Activated T-cell treated with anti-CD3 and anti-CD28 coated beads for 4 hours (primary cell): ENCODE measurements at places on chromosomes 13 and 19.

DNA sequence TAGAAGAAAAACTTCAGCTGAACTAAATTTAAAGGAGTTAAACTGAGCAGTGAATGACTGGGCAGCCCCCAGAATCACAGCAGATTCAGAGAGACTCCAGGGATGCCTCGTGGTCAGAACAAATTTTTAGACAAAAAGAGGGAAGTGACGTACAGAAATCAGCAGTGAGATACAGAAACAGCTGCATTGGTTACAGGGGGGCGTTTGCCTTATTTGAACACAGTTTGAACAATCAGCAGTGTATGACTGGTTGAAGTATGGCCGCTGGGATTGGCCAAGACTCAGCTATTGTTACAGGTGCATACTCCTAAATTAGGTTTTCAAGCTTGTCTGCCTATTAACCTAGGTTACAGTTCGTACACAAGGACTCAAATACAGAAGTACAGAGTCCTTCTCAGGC, 2.2 kb upstream of the SPRYD7 start:
- no peak for DNase-seq

DNA sequence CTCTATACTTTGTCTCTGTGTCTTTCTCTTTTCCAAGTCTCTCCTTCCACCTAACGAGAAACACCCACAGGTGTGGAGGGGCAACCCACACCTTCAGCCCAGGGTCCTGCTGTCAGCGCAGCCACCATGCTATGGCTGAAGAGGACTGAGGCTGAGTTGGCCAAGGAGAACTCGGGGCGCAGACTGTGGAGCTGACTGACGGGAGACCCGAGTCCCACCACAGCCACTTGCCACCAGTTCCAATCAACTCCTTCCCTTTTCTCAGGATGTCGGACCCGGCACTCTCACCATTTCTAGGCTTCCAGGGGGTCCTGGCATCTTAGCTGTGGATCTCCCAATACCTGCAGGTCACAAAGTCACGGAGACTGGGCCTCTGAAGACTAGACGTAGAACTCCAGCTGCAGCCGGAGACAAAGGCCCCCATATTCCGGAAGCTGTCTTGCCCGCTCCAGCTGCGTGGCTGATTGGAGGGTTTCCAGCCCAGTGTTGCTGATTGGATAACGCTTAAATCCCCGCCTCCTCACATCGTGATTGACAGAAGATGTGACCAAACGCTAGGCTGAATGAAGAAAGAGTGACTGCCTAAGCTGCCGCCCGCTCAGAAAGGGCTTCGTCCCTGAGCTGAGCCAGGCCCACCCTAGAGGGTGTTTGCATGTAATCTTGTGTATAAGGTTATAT, 63.6 kb downstream of the ZNF429 start:
- DNase-seq = peak; percentile 89

DNA sequence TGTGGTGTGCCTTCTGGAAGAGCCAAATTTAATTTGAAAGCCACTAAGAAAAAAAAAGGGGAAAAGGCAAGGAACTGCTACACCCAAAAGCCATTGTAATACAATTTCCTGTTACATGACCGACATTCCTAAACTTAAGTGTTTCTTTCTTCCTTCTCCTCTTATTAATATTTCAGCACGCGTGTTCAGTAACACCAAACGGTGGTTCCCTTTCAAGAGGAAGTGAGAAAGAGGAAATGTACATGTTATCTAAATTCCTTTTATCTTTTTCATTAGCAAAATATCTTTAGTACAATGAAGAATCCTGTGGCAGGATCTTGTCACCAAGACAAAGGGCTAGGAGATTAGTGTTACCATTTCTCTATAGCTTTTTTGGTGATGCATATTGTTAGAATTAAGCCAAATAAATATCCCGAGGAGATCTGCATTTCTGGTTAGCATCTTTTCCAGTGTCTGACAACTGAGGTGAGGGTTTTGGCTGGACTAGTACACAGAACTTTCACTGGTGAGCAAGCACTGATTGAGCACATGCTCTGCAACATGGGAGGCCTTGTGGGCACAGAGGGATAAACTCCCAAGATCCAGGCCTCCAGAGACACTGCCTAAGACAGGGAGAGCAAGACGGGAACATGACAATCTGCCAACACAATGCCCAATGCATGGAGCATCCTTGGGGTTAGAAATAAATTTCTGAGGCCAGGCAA, 22.1 kb downstream of the LATS2 start:
- DNase-seq = no peak

DNA sequence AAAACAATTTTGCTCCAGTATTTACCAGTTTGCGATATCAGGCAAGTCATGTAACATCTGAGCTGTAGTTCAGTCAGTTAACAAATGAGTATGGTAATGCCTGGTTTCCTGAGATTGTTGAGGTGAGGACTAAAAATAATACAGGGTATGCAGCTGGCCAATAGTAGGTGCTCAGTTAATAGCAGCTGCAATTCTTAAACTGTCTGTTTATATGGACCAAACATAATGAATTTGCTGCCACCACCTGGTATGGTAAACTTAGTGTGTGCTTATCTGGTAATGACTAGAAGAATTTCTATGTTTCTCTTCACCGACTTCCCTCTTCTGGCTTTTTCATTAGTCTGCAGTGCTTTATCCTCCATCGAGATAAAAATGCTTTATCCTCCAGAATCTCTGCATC, 9.1 kb downstream of the ZMYM2 start:
- no peak for DNase-seq

DNA sequence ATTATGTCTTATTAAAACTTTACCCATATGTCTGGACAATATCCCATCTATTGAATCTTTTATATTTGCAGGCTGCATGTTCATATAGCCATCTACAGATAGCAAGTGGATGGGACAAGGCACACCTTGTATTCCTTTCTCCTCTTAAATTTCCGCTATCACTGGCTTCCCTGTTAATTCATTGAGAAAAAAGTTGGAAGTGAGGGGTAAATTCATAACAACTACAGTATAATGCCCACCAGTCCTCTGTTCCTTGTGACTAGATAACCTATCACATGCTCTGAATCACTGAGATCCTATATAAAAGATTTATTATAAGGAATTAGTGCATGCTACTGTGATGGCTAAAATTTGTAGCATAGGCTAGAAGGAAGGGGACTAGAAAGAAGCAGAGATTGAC, 1005.8 kb upstream of the ATXN8OS start:
- no peak for DNase-seq

GRCh38 chr19:2587001-2587719, 111.2 kb downstream of the GADD45B start:
- no peak for DNase-seq

- DNase-seq = no peak
Measured at GRCh38 chr13:51311957-51312520, 27.5 kb upstream of the SERPINE3 start.

GRCh38 chr19:39046037-39046821, 13.9 kb upstream of the FBXO27 start:
- DNase-seq = no peak

- no peak for DNase-seq
Measured at GRCh38 chr13:95235199-95235756, 66.0 kb downstream of the ABCC4 start.

- no peak for DNase-seq
Measured at GRCh38 chr19:43799502-43800142, 2.6 kb downstream of the LYPD5 start.

GRCh38 chr13:99051768-99052455, 74.0 kb upstream of the DOCK9 start:
- DNase-seq = no peak

GRCh38 chr13:23547000-23547590, 23.1 kb upstream of the TNFRSF19 start:
- DNase-seq = no peak

- peak; percentile 85 for DNase-seq
Measured at GRCh38 chr19:7681340-7682174, 924 bp downstream of the TRAPPC5 start.

GRCh38 chr13:73549717-73550116, 490.9 kb downstream of the KLF5 start:
- no peak for DNase-seq

- DNase-seq = no peak
Measured at GRCh38 chr19:49840736-49841249, 10.2 kb upstream of the PTOV1 start.

DNA sequence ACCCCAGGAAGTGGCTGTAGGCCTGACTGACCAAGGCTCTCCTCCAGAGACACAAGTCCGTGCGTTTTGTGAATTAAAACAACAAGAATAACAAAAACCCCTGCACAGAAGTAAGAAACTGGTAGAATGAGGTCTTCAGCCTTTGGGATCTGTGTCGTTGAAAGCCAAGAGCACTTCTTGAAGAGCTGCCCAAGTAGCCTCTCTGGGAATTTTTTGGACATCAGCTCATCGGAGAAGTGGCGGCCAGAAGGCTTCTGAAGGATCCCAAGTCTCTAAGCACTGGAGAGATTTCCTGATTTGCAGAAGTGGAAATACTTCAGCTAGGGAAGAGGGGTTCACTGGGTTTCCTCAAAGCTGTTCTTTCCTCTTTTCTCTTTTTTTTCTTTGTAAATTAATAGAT, 100.4 kb upstream of the ZNF536 start:
- DNase-seq = no peak

- DNase-seq = no peak
Measured at GRCh38 chr13:102495663-102496062, 93.8 kb upstream of the FGF14 start.

DNA sequence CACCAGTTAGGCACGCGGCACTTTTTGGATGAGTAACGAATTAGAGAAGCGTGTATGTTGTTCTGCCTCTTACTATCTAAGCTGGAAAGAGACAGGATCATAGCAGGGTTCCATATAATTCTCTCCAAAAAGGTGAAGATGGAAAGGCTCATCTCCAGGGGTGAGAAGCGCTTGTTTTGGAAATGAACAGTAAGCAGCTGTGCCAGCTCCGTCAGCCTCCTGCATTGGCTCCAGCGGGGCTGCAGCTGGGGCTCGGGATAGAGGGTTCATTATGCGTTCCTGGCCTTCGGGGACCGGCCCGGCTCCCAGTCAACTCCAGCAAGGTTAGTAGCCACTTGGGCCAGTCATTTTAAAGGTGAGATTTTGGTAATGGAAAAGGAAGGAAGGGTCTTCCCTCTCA, 155.5 kb downstream of the COL4A1 start:
- DNase-seq = no peak

GRCh38 chr19:1407528-1408299, at the start of gene DAZAP1:
DAZAP1 (plus strand) TSS chr19:1407586; CDS start chr19:1407774, 188 bp downstream.
- no peak for DNase-seq

DNA sequence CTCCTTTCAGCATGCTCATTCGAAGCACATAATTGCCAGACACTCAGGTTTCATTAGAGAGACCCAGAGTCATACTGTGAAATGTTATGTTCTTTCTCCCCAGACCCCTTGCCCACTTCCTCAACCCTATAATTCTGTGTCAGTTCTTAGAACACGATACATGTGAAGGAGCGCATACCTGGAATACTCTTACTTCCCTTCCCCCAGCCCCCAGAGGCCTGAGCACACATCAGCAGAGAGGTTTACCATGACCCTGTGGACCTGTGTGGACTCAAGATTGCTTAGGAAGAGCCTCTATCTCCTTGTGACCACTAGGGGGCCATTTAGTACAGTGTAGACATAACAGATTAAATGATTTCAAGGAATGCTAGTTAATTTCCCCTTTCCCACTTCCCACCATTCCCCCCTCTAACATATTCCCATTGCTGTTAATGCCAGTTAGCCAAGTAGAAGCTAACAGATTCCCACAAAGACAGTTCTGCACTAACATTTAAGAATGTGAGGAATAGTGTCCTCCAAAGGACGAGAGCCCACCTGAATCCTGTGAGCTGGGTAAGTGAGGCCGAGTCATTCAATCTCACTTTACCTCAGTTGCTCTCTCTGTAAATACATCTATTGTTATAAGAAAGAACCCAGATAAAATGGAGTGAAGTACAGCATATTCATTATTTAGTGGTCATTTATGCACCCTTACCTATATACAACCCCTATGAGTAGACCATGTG, 154.2 kb upstream of the MAB21L1 start:
- no peak for DNase-seq

- DNase-seq = no peak
Measured at GRCh38 chr13:26707122-26708006, 53.2 kb downstream of the GPR12 start.

DNA sequence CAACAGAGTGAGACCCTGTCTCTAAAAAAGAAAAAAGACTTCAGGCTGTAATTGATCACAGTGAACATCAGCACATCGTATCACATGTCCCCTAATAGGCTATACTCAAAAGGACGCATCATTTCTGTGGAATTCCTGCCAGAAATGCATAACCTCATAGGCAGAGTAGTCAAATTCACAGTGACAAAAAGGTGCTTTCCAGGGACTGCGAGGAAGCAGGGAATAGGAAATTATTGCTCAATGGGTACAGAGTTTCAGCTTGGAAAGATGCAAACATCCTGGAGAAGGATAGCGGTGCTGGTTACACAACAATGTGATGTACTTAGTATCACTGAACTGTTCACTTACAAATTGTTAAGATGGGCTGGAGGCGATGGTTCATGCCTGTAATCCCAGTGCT, 41.1 kb upstream of the MRI1 start:
- no peak for DNase-seq

- no peak for DNase-seq
Measured at GRCh38 chr13:80359778-80360452, 19.0 kb upstream of the SPRY2 start.

- DNase-seq = no peak
Measured at GRCh38 chr13:106522898-106523525, 12.4 kb downstream of the EFNB2 start.

- no peak for DNase-seq
Measured at GRCh38 chr13:42266473-42266872, 5.5 kb upstream of the AKAP11 start.

DNA sequence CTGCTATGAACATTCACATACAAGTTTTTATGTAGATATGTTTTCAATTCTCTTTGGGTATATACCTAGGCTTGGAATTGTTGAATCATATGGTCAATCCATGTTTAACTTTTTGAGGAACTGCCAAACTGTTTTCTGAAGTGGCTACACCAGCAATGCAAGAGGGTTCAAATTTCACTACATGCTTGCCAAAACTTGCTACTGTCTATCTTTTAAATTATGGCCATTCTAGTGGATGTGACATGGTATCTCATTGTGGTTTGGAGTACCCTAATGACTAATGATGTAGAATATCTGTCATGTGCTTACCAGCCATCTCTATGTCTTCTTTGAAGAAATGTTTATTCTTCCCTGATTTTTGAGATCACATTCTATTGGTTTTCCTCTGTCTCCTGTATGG, 860.3 kb downstream of the DIAPH3 start:
- DNase-seq = no peak

DNA sequence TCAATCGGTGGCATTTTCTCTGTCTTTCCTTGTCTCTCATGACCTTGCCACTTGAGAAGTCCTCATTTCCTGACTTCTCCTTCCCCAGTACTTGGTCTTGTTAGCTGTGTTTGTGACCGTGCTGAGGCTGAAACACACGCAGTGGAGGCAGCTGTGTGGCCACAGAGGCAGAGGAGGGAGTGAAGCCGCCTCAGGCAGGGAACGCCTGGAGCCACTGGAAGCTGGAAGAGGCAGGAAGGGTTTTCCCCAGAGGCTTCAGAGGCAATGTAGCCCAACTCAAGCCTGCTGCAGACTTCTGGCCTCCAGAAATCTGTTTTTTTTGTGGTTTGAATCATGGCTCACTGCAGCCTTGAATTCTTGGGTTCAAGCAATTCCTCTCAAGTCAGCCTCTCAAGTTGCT, 29.2 kb upstream of the ARGLU1 start:
- DNase-seq = no peak

- peak; percentile 70 for DNase-seq
Measured at GRCh38 chr19:3095441-3096191, 1.5 kb downstream of the GNA11 start.
